Renal cortical epithelial cell (primary cell): ENCODE measurements at places on chromosomes 1 and 21. TPM values are rescaled to one million over a fixed set of nuclear protein-coding genes. Genes with fewer than 3 reads are reported as not detected.

FMO1 gene
- 0.45 and 0.87 TPM in 2 replicates for total RNA-seq

GRCh38 chr1:186202271-186202764 is 172.7 kb downstream of the TPR start:
- no peak for DNase-seq

HCRTR1 gene
- not detected in 2 replicates for total RNA-seq

- DNase-seq, result no peak
Measured at GRCh38 chr1:234643850-234644134, 33.8 kb upstream of the IRF2BP2 start.

PATJ gene
- 61.0 and 124 TPM in 2 replicates for total RNA-seq

METTL13 gene
- total RNA-seq, result 31.1 and 44.2 TPM in 2 replicates

TMCO4 gene
- total RNA-seq, result 14.4 and 32.6 TPM in 2 replicates

DNA sequence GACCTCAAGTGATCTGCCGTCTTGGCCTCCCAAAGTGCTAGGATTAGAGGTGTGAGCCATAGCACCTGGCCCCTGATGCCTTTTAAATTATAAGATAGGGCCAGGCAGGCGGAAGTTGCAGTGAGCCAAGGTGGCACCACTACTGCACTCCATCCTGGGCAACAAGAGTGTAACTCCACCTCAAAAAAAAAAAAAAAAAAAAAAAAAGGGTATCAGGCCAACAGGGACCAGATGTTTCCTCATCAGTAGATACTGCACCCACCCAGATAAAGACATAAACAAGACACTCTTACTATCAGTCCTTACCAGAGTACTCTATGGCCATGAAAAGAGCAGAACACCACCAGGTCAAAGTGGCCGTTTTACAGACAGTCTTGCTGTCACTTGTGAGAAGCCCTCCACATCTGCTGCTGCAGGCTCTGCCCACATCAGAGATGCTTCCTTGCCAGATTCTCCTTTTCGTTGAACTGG is 3.3 kb downstream of the C21orf58 start:
- no peak for DNase-seq

FMO2 gene
- total RNA-seq, result not detected in 2 replicates

RHOU gene
- total RNA-seq, result 0.89 and 1.2 TPM in 2 replicates

- DNase-seq, result no peak
Measured at GRCh38 chr1:24619376-24619775, 23.7 kb upstream of the SRRM1 start.

PGLYRP4 gene
- total RNA-seq, result not detected in 2 replicates

- no peak for DNase-seq
Measured at GRCh38 chr1:198455966-198456365, 84.5 kb downstream of the ATP6V1G3 start.
